ENCODE measurements at places on chromosomes 2 and 18.

GRCh38 chr2:24820175-24820513 is 26.9 kb downstream of the CENPO start:
- no peak overlapping the region for H3K27ac ChIP-seq
- no peak for DNase-seq
- H3K36me3 ChIP-seq = peaks cover 14% of the 10 kb centered on the region
- no peaks in the 10 kb centered on the region for H3K4me1 ChIP-seq
- H3K27me3 ChIP-seq = no peaks in the 10 kb centered on the region

GRCh38 chr2:204933735-204934374 is 388.6 kb downstream of the PARD3B start:
- no peaks in the 10 kb centered on the region for H3K36me3 ChIP-seq
- H3K4me1 ChIP-seq = no peaks in the 10 kb centered on the region
- H3K4me3 ChIP-seq = no peak overlapping the region
- no peak overlapping the region for H3K27ac ChIP-seq
- no peak for DNase-seq
- no peaks in the 10 kb centered on the region for H3K27me3 ChIP-seq

- no peak overlapping the region for H3K27ac ChIP-seq
- H3K4me3 ChIP-seq = no peak overlapping the region
- no peaks in the 10 kb centered on the region for H3K36me3 ChIP-seq
- no peak for DNase-seq
- H3K4me1 ChIP-seq = peaks cover 34% of the 10 kb centered on the region
- no peaks in the 10 kb centered on the region for H3K27me3 ChIP-seq
Observed at GRCh38 chr2:119494163-119494790, 30.0 kb downstream of the SCTR start.

DNA sequence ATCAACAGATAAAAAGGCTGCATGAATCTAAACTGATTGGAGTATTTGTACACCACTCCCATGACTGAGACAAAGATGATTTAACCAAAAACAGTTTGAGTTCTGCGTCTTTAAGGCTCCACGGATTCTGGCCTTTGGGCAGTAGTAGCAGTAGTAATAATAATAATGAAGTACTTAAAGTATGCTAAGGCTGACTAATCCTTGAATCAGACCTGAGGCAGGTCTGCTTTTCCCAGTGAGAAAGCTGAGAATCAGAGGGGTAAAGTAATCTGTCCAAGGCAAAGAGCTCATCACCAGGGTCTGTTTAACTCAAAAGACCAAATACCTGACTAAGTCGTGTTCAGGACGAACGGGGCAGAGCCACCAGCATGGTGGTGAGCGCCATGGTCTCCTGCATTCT is 61.4 kb downstream of the ID2 start:
- H3K4me1 ChIP-seq = no peaks in the 10 kb centered on the region
- no peak overlapping the region for H3K27ac ChIP-seq
- no peaks in the 10 kb centered on the region for H3K27me3 ChIP-seq
- no peak overlapping the region for H3K4me3 ChIP-seq

DNA sequence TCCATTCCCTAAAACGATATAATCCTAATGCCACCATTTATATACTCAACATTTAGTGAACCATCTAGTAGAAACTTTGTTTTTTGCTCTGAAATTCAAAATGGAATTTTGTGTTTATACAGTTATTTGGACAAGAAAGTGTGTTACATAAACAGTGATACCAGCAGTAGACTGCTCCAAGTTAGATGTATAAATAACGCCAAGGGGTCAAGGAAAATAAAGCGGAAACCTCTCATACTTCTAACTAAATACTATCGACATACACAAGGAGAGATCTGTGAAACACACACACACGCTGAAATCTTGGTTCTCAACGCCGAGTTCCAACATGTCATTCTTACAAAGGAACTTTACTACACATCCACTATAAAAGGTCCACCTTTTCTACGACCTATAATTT is 1.2 kb downstream of the TXNL1 start:
- peak overlapping the region; percentile 96 for H3K27ac ChIP-seq
- DNase-seq = no peak
- peaks cover 40% of the 10 kb centered on the region for H3K4me1 ChIP-seq
- H3K4me3 ChIP-seq = peak overlapping the region; percentile 96

GRCh38 chr2:222372993-222373392 is 51.4 kb upstream of the SGPP2 start:
- H3K36me3 ChIP-seq = no peaks in the 10 kb centered on the region
- DNase-seq = no peak
- H3K4me3 ChIP-seq = no peak overlapping the region

DNA sequence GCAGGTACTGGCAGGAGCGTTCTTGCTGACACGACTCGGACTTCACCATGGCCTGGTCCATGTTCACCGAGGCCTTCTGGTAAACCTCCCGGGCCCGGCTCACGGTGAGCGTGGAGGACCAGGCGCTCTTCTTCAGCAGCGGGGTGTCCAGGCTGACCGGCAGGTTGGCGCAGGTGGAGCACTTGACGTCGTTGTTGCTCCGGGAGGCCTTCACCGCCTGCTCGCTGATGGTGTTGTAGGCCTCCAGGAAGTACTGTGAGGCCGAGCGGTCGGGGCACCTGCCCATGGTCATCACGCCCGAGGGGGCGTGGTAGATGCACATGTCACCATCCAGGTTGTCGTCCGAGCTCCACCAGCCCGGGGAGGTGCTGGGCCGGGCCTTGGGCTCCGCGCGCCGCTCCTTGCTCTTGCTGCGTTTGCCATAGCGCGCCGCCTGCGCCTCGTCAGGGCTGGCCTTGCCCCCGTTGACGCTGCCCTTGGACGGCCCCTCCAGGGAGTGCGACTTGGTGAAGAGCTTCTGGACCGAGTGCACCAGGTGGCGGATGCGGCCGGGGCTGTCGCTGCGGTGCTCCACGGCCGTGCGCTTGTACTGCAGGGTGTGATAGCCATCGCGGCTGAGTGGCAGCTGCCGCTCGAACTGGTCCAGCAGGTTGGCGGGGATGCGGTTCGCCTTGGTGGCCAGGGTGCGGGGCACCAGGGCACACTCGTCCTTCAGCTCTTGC is 429.3 kb downstream of the TGIF1 start:
- H3K27me3 ChIP-seq = no peaks in the 10 kb centered on the region
- no peak overlapping the region for H3K27ac ChIP-seq
- H3K4me3 ChIP-seq = no peak overlapping the region
- no peaks in the 10 kb centered on the region for H3K4me1 ChIP-seq
- DNase-seq = no peak
- no peaks in the 10 kb centered on the region for H3K36me3 ChIP-seq

- no peaks in the 10 kb centered on the region for H3K36me3 ChIP-seq
- no peak overlapping the region for H3K27ac ChIP-seq
- no peaks in the 10 kb centered on the region for H3K4me1 ChIP-seq
- H3K27me3 ChIP-seq = no peaks in the 10 kb centered on the region
Observed at GRCh38 chr2:62185475-62186155, 10.3 kb upstream of the B3GNT2 start.

DNA sequence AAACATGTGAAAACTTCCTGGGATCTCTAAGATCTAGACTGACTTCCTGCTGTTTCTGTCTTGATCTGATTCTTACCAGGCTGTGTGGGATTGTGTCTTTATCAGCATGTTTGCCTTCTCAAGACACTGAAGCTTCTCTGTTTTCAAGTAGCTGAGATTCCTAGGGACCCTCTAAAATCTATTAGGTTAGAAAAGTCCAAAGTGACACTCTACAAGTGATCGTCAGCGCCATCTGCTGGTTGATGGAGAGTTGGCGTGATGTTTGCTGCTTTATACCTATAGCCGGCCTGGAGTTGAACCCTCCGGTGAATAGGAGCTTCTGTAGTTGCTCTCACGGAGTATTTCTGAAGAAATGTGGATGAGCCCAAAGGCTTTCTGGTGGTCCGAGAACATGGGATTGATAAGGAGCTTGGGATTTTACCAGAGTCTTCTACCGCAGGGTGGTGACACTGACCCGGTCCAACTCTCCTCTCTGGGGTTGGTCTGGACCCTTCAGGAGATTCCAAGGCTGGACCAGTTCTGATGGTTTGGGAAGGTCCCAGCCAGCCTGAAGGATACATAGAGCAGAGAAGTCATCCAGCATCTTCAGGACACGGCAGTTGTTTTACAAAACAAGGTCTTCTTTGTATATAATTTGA is 96.0 kb upstream of the TTC39C start:
- H3K27me3 ChIP-seq = no peaks in the 10 kb centered on the region
- H3K27ac ChIP-seq = no peak overlapping the region
- DNase-seq = peak; percentile 38
- H3K36me3 ChIP-seq = no peaks in the 10 kb centered on the region
- no peaks in the 10 kb centered on the region for H3K4me1 ChIP-seq

All from PC-9 (cell line).